Suprapubic skin (tissue), 4 donors: ENCODE measurements at places on chromosomes 3 and 15. TPM values are rescaled to one million over a fixed set of nuclear protein-coding genes. Genes with fewer than 3 reads are reported as not detected.
A peak's percentile ranks its signal among the peaks of the same experiment; 100 is the strongest.

BFSP2 gene
- total RNA-seq, result not detected

STRA6 gene
- total RNA-seq, result 0.26 TPM

CLDN16 gene
- 2.5 TPM for total RNA-seq

ZBBX gene
- not detected for total RNA-seq

AMOTL2 gene
- total RNA-seq, result 80.4 TPM

DNA sequence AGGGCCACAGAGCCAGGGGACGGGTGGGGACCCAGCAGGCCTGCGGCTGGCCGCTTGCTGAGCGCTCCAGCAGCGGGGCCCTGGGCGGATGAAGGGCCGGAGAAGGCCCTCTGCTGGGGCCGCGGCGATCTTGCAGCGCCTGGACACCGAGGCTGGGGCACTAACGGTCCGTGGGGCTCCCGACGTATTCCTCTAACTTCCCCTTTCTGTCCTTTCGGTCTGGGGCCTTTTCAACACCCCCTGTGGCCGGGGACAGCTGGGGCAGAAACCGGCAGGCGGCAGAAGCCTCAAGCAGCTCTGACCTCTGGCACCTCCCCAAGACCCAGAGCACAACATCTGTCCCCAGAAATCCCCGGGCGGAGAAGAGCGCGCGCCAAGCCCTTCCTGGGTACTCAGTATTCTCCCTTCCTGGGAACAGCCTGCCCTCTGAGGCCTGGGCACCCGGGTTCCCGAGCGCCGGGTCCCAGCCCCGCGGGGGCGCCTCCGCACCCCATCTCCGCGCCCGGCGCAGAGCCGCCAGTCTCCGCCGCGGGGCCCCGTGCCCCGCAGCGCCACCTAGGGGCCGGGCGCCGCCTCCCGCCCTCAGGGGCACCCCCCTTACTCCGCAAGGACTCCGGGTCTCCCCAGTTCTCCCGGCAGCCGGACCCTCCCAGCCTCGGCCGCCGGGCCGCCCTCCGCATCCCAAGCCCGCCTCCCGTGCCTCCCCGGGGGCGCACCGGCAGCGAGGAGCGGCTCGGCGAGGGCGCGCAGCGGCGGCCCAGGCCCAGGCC is 582 bp upstream of the SLCO3A1 start:
- no peaks in the 10 kb centered on the region for H3K27me3 ChIP-seq
- peaks cover 43% of the 10 kb centered on the region for H3K4me1 ChIP-seq
- DNase-seq, result peak; percentile 88
- peak overlapping the region; percentile 92 for H3K27ac ChIP-seq

- no peak overlapping the region for H3K27ac ChIP-seq
- H3K27me3 ChIP-seq, result no peaks in the 10 kb centered on the region
These were observed 49.1 kb downstream of the TLNRD1 start for GRCh38 chr15:81049835-81050234.

GRCh38 chr15:71397377-71397776 is 282.1 kb downstream of the THSD4 start:
- DNase-seq, result no peak
- H3K27ac ChIP-seq, result no peak overlapping the region
- H3K4me1 ChIP-seq, result no peaks in the 10 kb centered on the region
- H3K4me3 ChIP-seq, result no peak overlapping the region
- no peaks in the 10 kb centered on the region for H3K27me3 ChIP-seq
- H3K36me3 ChIP-seq, result no peaks in the 10 kb centered on the region

DNA sequence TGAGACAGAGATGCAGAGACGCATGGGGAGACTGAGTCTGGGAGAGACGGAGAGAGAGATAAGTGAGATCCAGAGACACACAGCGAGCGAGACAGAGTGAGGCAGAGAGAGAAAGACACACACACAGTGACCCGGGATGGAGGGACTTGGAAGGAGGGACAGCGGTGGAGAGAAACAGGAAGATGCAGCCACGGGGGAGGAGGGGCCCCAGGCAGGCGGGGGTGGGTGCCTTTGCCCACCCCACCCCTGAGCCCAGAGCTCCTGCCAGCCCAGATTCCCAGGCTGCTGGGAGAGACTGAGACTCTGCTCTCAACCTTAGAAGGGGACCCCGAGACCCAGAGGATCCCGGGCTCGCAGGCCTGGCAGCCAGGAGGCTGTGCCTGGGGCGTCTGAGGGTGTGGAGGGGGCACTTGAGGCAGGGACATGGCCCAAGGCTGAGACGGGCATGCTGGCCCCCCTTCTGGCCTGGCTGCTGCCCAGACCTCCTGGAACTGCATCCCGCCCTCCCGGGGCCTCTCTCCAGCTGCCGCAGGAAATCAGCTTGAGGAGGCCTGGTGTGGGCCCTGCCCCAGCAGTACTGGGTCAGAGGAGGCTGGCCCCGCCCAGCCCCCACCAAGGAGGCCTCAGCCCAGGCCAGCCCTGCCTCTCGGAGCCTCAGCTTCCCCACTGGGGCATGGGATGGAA is 18.1 kb downstream of the H1-8 start:
- no peak overlapping the region for H3K4me3 ChIP-seq
- H3K36me3 ChIP-seq, result peaks cover 51% of the 10 kb centered on the region
- DNase-seq, result peak; percentile 89
- H3K27me3 ChIP-seq, result no peaks in the 10 kb centered on the region

- no peak for DNase-seq
- H3K27ac ChIP-seq, result no peak overlapping the region
- no peaks in the 10 kb centered on the region for H3K27me3 ChIP-seq
- H3K4me1 ChIP-seq, result no peaks in the 10 kb centered on the region
- H3K36me3 ChIP-seq, result no peaks in the 10 kb centered on the region
These were observed 62.1 kb upstream of the IL12A start for GRCh38 chr3:159926573-159926972.

GRCh38 chr3:72270072-72270681 is 485.2 kb upstream of the PROK2 start:
- H3K36me3 ChIP-seq, result no peaks in the 10 kb centered on the region
- no peak overlapping the region for H3K27ac ChIP-seq
- peaks cover 58% of the 10 kb centered on the region for H3K4me1 ChIP-seq
- H3K27me3 ChIP-seq, result no peaks in the 10 kb centered on the region
